SHP77 (cell line): ENCODE measurements at places on chromosomes 5 and 9.

DNA sequence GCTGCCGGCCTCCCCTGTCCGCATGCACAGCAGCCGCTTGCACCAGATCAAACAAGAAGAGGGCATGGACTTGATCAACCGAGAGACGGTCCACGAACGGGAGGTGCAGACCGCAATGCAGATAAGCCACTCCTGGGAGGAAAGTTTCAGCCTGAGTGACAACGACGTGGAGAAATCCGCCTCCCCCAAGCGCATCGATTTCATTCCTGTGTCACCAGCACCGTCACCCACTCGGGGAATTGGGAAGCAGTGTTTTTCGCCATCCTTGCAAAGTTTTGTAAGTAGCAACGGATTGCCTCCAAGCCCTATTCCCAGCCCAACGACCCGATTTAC is 75.3 kb downstream of the PIP5K1B start:
- peak; percentile 9 for DNase-seq

DNA sequence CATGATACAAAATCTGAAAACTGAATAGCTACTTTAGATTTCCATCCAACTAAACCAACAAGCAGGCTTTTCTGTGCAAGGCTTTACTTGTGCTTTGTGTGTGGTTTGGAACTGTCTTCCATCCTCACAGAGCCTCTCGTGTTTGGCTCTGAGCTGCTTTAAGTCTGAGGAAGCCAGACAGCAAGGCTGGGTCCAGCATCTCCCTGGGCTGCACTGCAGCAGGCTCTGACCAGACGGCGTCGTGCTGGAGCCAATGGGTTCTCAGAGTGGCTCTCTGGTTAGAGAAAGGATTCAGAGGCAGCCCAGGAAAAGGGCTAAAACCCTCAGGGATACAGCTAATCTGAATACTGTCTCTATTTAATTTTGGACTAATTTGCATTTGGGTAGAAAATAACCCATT is 207.9 kb upstream of the EFNA5 start:
- DNase-seq = no peak

GRCh38 chr9:128143525-128144238 is 5.6 kb upstream of the LCN2 start:
- DNase-seq = no peak

DNA sequence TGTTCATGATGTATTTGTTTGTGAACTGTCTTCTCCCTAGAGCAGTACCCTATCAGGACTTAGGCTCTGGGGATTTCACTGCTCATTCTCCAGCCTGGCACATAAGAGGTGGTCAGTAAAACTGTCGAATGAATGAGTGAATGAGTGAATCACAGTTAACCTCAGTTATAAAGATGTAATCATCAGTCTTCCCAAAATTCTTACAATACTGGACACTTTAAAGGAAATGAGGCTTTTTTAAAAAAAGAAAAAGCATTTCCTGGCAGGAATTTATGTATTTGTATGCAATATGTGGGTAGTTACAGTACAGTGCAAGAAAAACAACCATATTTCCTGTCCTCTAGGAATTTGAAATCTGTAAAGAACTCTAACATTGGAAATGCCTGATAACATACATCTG is 59.6 kb downstream of the RAI14 start:
- no peak for DNase-seq

GRCh38 chr5:82365744-82366228 is 87.6 kb upstream of the RPS23 start:
- DNase-seq = peak; percentile 55

DNA sequence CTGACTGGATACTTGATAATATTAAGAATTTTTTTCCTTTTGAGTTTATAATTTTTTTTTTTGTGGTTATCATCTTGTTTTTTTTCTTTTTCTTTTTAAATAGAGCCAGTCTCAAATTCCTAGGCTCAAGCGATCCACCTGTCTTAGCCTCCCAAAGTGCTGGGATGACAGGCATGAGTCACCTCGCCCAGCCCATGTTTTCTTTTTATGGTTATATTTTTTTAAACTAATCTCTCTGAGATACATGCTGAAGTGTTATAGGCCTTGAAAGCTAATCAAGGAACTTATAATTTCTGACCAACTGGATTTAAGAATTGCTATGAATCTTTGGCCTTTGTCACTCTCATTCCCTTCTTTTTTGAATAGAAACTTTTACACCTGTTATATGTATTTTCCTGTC is 6.8 kb upstream of the AMACR start:
- DNase-seq = no peak

DNA sequence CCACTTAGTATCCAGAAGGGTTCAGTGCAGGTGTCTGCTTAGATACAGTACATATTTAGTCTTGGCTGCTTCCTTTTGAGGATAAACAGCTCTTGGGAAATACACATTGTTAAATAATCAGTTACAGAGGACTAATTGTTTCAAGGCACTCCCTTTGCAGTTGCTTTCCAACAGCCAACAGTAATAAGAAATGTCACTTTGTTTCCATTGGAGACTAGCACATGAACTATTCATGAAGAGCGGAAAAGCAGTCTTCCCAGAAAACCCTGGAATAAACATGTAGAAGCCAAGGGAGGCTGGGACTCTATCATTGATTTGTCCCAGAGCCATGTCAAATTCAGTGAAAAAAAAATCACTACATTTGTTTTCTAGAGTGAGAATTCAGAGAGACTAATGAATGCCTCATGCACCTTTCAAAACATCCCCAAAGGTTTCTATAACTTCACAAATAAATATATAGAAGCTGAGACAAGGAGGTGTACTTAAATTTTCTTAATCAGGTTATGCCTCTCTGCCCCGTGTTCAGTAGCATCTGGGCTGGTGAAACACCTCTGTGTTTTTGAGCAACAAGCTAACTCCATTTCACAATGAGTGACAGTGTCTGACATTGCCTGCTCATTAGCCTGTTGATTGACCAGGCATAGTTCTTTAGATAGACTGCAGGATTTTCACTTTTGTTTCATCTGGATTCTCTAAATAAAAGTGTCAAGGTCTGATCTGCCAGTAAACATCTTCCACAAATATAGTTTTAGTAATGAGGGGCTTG is 271.5 kb downstream of the ARRDC3 start:
- no peak for DNase-seq

DNA sequence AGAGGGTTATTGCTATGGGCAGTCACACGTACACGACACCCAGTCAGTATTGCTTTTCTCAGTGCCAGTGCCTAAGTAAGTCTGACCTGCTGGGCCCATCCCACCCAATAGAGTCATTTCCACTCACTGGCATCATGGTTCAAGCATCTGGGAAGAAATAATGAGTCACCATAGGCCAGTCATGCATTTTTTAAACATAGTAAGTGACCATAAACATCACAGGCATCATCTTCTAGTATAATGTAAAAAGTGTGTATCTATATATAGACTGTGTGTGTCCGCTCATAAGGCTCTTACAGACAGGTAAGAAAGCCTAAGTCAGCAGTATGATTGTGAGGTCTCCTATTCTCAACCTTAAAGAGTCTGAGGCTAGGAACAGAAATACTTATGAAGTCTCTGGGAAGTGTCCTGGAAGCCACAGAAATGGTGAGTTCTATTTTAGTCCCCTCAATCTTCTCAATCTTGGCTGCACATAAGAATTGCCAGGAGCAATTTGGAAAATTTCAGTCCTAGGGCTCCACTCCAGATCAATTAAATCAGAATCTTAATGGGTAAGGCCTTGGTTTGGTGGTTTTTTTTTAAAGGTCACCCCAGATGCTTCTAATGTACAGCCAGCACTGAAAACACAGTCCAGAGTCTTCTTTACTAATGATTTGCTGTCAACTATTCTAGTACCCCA is 65.2 kb downstream of the ZNF366 start:
- no peak for DNase-seq

- DNase-seq = no peak
Observed at GRCh38 chr5:169626779-169627178, 10.3 kb upstream of the DOCK2 start.

GRCh38 chr5:55438998-55439397 is 95.8 kb downstream of the PLPP1 start:
- no peak for DNase-seq

DNA sequence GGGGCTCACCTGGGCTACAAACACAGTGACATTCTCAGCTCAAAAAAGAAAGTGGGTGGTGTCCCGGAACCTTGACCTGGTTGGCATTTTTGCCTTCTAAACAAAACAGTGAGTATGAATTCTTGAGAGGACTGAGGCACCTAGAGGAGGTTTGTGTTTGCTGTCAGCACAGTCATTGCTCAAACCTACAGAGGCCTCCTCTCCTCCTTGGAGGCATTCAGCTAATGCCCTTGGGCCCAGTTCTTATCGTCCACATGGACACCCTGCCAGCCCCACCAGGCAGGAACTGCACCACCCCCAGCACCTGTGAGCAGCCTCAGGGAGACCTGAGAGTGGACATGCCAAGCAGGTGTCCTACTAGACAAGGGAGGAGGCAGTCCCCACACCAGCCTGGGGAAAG is 156.7 kb downstream of the SYK start:
- DNase-seq = no peak

DNA sequence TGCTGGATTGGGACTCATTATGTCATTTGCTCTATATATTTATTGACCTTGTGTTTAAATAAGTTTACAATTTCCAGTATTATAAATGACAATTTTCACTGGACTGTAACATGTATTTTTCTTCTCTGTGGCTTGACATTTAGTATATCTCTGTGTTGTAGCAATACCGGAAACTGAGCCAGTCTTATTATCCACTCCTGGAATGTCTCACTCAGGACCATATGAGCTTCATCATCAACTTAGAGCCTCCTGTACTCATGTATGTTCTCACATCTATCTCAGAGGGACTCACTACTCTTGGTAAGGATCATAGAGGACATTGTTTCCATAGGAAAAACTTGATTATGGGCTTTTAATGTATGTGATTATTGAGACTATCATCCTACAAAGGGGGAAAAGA is 66.5 kb upstream of the TLX3 start:
- DNase-seq = no peak

DNA sequence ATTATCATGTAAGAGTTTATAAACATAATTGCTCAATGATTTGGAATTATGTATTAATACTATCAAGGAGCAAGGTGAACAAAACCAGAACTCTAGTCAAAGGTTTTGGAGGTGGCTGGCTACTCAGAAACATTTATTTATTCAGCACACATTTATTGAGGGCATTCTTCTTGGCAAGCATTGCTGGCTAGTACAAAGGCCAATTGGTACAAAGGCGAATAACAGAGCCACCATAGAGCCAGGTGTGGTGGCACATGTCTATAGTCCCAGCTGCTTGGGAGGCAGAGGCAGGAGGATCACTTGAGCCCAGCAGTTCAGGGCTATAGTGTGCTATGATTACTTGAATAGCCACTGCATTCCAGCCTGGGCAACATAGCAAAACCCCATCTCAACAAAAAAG is 242.1 kb downstream of the CWC27 start:
- no peak for DNase-seq

- no peak for DNase-seq
Observed at GRCh38 chr5:83857341-83857740, 136.7 kb upstream of the HAPLN1 start.

DNA sequence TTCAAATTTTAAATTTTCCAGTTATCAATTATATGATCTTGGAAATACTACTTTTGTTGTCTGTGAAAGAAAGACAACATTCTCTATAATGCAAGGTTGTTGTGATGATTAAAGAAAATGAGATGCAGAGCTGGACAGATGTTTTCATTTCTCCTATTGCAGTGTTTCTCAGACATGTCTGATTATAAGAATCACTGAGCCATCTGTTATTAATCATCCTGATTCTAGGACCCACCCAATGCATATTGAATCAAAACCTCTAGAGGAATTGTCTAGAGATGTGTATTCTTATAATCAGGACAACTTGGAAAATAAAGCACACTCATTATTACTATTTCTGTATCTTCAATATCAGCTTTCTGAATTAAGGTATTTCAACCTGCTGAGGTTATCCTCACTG is 121.1 kb upstream of the ASTN2 start:
- DNase-seq = no peak

- DNase-seq = peak; percentile 32
Observed at GRCh38 chr5:138352722-138353559, 456 bp downstream of the KDM3B start.

GRCh38 chr9:36154331-36154952 is 14.7 kb upstream of the CCIN start:
- DNase-seq = no peak

GRCh38 chr9:107292821-107293542 is 9.9 kb downstream of the RAD23B start:
- no peak for DNase-seq

DNA sequence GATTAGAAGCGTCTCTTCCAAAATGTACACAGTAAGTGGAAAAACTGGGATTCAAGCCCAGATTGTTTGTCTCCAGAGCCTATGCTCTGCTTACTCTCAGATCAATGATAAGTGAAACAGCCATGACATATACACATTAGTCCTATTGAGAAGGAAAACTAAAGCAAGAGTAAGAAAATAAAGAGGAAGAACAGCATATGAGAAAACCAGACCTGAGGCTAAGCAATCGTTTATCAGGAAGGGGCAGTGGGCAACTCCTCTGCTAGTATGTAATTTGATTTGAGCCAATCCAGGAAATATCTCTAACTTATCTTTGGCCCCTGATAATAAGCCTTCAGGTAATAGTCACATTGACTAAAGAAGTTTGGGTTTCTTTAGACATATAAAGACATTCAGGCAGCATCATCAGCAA is 789.9 kb upstream of the C9orf72 start:
- DNase-seq = no peak

DNA sequence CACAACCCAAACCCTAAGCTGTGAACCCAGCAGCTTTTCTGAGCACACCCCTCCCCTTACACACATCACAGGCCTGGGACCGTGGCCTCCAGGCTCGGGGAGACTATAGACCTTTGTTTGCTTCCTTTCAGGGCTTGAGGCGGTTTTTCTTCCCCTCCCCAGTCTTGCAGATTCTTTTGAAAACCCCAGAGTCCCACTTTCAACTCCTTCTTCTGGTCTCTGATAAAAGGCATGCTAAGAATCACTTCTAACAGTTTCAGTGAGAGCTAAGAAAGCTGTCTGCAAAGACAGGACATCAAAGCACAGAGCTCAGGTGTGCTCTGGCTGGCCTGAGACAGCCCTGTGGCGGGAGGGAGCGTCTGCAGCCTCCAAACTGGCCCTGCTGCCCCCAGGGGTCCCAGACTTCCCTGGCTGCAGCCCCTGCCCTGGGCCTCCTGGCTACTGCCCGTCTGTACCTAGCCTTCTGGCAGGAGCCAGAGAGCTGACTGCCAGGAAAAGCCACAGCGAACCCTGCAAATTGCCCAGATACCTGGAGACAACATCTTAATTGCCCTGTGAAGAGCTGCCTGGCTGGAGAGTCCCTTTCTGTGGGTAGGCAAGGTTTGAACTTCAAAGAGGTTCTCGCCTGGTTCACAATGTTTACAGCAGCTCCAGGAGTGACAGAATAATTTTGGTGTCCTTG is 138.9 kb downstream of the GADD45G start:
- no peak for DNase-seq

DNA sequence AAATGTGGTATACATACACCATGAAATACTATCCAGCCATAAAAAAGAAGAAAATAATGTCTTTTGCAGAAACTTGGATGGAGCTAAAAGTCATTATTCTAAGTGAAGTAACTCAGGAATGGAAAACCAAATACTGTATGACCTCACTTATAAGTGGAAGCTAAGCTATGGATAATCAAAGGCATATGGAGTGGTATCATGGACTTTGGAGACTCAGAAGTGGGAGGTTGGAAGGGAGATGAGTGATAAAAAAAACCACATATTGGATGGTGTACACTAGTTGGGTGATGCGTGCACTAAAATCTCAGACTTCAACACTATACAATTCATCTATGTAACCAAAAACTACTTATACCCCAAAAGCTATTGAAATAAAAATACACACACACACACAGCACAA is 24.5 kb downstream of the ADAMTS12 start:
- DNase-seq = no peak
